ENCODE measurements at places on chromosomes 16 and 17.

- no peak for DNase-seq
Observed at GRCh38 chr16:69672998-69673713, 53.2 kb downstream of the NQO1 start.

DNA sequence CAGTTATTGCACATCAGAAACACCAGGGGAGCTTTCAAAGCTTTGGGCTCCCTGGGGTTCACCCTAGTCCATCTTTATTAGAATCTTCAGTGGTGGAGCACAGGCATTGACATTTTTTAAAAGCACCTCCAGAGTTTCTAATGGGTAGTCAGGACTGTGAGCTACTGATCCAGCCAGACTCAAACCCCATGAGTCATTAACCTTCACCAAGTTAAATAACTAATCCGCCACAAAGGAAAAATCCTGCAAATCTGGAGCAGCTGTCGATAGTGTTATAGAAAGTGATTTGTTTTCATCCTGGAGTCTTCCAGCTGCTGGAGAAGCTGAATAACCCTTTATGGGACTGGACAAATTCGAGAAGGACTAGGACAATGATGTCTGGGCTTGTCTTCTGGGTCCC lies 93.2 kb upstream of the PIRT start:
- DNase-seq = no peak

DNA sequence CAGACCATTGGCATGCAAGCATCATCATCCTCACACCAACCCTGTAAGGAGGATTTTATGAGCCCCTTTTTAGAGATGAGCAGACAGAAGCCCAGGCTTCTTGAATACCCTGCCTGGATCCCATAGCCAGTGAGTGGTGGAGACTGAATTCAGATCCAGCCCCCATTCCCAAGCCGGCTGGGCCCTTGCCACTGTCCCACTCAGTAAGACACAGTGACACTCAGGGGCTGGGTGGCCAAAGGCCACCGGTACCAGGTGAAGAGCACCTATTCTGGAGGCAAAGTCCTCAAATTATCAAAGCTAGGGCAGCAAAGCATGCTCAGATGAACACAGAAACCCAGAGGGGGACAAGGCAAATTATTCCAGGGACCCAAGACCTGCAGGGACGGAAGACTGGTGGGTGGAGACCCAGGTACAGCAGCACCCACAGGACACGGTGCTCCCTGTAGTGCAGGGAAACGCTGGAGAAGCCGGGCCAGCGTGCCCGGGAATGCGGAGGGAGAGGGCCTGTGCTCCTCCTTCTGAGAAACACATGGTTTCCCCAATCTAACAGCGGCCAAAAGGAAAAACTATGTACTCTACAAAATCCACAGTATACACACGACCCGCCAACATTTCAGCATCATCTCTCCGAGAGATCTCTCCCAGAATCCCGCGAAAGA lies 33.2 kb upstream of the CRHR1 start:
- no peak for DNase-seq

DNA sequence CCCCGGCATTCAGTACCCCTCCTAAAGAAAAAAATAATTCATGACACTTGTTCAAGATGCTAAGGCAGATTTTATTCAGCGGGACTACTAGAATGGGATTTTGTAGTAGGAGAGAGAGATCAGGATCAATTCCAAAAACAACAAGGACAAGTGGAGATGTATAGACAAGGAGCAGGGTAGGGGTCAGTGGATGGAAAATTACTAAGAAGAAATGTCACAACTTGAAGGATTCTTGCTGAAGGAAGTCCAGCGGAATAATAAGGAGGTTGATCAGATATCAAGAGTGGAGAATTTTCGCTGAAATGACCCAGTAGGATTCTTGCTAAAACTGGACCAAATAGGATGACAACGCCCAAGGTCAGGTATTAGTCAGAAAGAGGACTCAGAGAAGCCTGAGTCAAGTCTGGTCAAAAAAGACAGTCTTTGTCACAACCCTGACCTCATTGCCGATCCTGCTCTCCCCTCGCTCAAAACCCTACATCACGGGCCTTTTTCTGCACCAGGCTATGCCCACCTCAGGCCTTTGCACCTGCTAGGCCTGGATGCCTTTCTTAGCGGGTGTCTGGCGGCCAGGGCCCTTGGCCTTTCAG lies 36.9 kb downstream of the MMD start:
- no peak for DNase-seq

GRCh38 chr17:10802496-10803284 lies 1.2 kb downstream of the TMEM238L start:
- no peak for DNase-seq

DNA sequence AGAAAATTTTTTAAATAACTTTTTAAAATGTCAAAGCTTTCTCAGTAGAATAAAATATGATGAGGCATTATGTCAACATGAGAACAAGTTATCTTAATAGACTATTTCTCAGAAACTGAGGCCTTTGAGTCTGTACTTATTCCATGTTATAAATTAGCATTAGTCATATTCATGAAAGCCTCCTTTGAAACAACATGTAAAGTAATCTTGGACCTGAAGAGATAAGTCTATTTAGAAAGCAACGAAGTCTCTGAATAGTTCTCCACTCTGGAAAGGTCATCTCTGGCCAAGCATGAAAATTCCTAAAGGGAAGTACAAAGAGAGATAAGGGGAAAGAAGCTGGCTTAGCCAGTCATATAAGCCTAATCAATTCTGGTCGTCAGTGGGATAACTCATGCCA lies 150.8 kb downstream of the CYB561 start:
- no peak for DNase-seq

GRCh38 chr17:1089915-1090314 lies 89.9 kb downstream of the ABR start:
- no peak for DNase-seq

DNA sequence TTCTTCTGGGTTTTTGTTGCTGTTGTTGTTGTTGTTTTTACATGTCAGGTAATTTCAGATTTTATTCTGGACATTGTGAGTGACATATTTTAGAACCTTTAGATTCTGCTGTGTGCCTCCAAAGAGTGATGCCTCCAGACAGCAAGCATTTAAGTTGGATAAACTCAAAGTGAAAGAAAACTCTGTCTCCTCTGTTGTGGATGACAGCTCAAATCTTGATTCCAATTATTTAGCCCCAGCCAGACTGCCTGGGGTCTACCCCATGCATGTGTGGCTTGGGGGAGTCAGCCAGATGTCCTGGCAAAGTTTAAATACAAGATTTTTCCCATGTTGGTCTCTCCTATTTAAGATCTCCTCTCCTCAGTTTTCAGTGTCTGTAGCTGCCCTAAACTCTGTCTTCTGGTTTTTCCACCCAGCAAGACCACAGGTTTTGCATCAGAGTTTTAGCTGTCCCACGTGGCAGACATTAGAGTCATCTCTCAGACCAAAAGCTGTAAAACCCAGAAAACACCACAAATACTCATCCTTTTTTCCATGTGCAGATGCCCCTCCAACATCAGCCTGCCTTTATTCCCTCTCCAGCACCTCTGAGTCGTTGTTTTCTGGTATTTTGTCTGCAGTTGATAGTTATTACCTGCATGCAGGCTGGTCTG lies 19.4 kb upstream of the ZNF469 start:
- DNase-seq = no peak

DNA sequence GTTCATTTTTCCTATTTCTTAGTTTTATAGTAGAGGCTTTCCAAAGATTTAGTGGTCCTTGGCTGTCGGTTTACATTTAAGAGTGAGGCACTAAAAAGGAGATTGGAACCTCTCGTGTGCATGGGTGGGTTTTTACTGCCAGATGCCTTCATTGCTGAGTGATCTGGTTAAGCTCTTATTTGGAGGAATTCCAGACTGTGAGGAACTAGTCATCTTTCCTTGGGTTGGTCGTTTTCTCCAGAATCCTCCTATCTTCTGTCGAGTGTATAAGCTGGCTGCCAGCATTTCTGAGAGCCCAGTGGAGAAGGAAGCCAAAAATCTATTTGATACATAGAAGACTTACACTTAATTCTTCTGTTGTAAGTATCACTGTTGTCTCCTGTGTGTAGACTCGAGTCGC lies 22.6 kb downstream of the IST1 start:
- DNase-seq = no peak

DNA sequence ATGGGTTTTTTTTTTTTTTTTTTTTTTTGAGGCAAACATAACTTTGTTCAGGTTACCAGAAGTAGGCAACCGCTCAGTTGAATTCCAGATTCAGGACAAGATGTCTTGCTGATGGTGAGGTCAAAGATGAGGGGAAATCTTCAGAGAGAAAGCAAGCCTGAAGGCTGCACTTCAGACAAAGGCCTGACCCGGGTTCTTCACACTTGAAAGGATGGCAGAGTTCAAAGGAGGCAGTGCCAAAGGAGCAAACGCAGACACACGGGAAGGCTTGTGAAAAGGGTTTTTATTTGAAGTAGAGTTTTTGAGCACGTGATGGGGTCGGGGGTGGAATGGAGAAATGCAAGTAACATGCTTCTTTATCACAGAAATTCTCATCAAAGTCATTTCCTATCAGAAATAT lies 960.2 kb upstream of the EEF2KMT start:
- no peak for DNase-seq

DNA sequence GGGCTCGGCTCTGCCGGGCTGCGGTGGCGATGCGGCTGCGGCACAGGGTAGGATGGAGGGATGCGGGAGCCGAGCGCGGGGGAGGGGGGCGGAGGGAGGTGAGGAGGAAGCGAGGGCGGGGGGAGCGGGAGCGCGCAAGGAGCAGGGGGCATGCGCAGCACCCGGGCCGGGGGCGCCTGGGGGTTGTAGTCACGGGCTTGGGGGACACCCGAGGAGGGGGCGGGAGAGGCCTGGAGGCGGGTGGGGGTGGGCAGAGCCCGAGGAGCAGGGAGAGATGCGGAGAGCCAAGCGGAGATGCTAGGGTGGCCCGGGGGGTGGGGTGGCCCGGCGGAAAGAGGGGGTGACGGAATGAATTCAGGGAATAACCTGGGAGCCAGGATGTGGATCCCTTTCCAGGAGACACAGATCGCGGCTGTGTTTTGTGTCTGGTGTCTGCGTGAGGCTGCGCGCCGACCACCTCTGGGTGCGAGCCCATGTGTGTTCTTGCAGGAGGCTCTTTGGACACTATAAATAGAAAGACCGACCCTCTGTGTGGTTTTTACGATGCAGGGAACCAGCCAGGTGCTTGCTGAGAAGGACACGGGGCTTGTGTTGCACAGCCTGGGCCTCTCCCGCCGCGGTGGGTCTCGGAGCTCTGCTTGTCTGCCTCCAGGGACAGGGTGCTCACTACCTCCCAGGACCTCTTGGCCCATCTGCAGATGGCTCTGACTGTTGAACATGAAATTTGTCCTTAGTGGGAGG lies at the start of gene STX1B:
TSS of gene STX1B (minus strand) at position 54 of the 741 bp plus-strand sequence. CDS start 242 bp downstream, outside the sequence.
- no peak for DNase-seq

GRCh38 chr16:1745900-1746692 lies 25.2 kb downstream of the NME3 start:
- no peak for DNase-seq

DNA sequence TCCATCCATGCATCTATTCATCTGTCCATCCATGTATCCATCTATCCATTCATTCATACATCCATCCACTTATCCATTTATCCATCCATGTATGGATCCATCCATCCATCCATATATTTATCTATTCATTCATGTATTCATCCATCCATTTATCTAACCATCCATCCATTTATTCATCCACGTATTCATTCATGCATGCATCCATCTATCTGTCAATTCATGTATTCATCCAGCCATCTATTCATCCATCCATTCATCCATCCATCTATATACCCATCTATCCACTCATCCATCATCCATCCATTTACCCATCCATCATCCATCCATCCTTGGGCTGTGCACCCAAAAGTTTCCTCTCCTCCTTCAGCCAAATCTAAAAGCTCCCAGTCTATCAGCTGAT lies 43.4 kb downstream of the GDE1 start:
- DNase-seq = no peak
